Thymus (tissue), 14 donors: ENCODE measurements at places on chromosomes 6 and 20. TPM values are rescaled to one million over a fixed set of nuclear protein-coding genes. Genes with fewer than 3 reads are reported as not detected.
A peak's percentile ranks its signal among the peaks of the same experiment; 100 is the strongest.

ENPP4 gene
- 13.6 TPM for total RNA-seq

DUSP15 gene
- total RNA-seq, result 0.76 TPM

VSX1 gene
- 0.09 TPM for total RNA-seq

NMBR gene
- not detected for total RNA-seq

SLC35B2 gene
- total RNA-seq, result 19.1 TPM

MEI4 gene
- total RNA-seq, result 0.05 TPM

PLG gene
- 0.14 TPM for total RNA-seq

- H3K36me3 ChIP-seq, result no peaks in the 10 kb centered on the region
- H3K4me3 ChIP-seq, result no peak overlapping the region
- no peak for DNase-seq
- no peaks in the 10 kb centered on the region for H3K4me1 ChIP-seq
- H3K27me3 ChIP-seq, result no peaks in the 10 kb centered on the region
These were observed 188.0 kb downstream of the KCNQ5 start for GRCh38 chr6:72809746-72810379.

DNA sequence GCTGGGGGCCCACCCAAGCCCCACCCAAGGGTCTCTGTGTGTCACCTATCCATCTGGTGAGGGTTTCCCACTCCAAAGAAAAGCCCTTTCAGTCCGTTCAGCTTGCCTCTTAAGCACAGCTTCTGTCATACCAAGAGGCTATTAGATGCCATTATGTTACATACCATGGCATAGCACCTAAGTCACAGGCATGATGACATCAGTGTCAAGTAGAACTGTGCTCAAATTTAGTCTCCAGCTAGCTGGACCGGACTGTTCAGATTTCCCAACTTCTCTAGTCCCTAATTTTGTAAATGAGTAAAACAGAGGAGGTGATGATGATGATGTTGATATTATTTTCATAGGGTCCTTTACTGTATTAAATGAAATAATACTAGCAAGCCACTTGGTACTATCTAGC, 19.2 kb upstream of the PLEKHG1 start:
- H3K4me3 ChIP-seq, result no peak overlapping the region
- H3K27ac ChIP-seq, result no peak overlapping the region
- peaks cover 6% of the 10 kb centered on the region for H3K4me1 ChIP-seq
- DNase-seq, result no peak

DNA sequence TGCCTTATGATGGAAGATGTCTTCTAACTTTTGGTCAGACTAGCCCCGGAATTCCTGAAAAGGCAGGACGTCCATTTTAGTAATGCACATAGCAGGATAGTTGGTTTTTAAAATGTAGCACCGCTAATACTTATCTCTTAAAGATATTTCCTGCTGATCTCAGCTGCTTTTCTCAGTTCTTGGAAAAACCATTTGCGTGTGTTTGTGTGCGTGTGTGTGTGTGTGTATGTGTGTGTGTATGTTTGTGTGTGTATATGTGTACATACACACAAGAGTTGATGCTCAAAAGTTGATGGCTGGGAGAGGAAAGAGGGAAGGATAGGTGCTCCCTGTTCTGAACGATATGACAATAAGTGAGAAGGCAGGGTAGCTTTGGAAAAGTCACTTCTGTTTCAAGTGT, 61.7 kb upstream of the SUPT3H start:
- H3K27ac ChIP-seq, result peak overlapping the region; percentile 48
- no peaks in the 10 kb centered on the region for H3K36me3 ChIP-seq
- no peak for DNase-seq
- H3K27me3 ChIP-seq, result no peaks in the 10 kb centered on the region
- H3K4me1 ChIP-seq, result peaks cover 13% of the 10 kb centered on the region

GRCh38 chr6:112287577-112288225, 33.3 kb upstream of the LAMA4 start:
- no peak overlapping the region for H3K4me3 ChIP-seq
- H3K36me3 ChIP-seq, result no peaks in the 10 kb centered on the region
- no peak overlapping the region for H3K27ac ChIP-seq
- no peaks in the 10 kb centered on the region for H3K27me3 ChIP-seq
- H3K4me1 ChIP-seq, result peaks cover 7% of the 10 kb centered on the region
- DNase-seq, result no peak

- H3K27me3 ChIP-seq, result no peaks in the 10 kb centered on the region
- H3K27ac ChIP-seq, result no peak overlapping the region
- H3K4me1 ChIP-seq, result no peaks in the 10 kb centered on the region
- H3K36me3 ChIP-seq, result peaks cover 3% of the 10 kb centered on the region
- no peak for DNase-seq
- no peak overlapping the region for H3K4me3 ChIP-seq
These were observed 26.6 kb downstream of the ZHX3 start for GRCh38 chr20:41290804-41291389.

DNA sequence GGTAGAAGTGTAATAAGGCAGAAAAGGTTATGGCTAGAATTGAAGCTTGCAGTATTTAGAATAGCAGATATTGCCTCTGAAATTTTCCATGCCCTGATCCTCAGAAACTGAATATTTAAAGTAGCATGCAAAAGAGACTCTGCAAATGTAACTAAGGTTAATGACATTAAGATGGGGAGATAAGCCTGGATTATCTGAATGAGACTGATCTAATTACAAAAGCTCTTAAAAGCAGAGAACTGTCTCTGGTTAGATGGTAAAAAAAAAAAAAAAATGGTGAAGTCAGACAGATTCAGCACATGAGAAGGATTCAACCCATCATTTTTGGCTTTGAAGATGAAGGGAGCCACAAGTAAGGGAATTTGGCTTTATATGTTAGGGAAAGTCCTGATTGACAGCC, 503.7 kb upstream of the IRAK1BP1 start:
- H3K4me1 ChIP-seq, result no peaks in the 10 kb centered on the region
- H3K27ac ChIP-seq, result no peak overlapping the region
- H3K4me3 ChIP-seq, result no peak overlapping the region
- no peak for DNase-seq
- H3K36me3 ChIP-seq, result no peaks in the 10 kb centered on the region

GRCh38 chr20:11585752-11586352, 331.8 kb upstream of the BTBD3 start:
- H3K27ac ChIP-seq, result no peak overlapping the region
- no peaks in the 10 kb centered on the region for H3K36me3 ChIP-seq
- H3K4me3 ChIP-seq, result no peak overlapping the region
- H3K27me3 ChIP-seq, result no peaks in the 10 kb centered on the region

DNA sequence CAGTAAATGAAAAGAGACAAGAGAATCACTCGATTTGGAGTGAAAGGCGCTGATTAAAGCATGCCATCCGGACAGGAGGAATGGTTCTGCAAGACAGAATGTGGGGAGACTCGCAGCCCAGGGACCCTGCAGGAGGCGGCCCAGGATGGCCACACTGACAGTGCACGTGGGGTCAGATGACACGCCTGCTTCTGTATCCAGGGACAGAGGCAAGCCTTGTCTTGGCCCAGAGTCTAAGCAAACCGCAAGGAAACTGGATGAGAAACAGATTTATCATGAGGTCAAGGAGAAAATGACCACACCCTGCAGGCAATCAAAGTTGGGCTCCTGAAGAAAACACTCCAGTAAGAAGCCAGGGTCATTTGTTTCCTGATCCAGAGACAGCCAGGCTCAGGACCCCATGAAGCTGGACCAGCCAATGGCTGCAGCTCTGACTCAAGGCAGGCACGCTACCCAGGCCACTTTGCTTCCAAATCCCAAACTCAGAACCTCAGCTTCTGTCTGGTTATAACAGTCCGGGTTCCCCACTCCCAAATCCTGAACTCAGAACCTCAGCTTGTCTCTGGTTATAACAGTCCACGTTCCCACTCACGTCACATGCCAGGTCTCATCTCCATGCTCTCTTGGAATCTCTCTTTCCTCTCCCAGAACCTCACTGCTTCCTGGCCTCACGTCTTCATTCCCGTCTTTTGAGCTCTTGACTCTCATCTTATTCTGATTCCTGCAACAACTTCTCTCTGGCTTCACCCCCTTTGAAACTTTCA, 144.9 kb upstream of the THBS2 start:
- no peak for DNase-seq
- no peaks in the 10 kb centered on the region for H3K4me1 ChIP-seq
- H3K27ac ChIP-seq, result no peak overlapping the region
- no peak overlapping the region for H3K4me3 ChIP-seq
- H3K36me3 ChIP-seq, result no peaks in the 10 kb centered on the region

GRCh38 chr20:36607586-36608387, 2.2 kb downstream of the RAB5IF start:
- no peak overlapping the region for H3K27ac ChIP-seq
- DNase-seq, result no peak
- no peak overlapping the region for H3K4me3 ChIP-seq
- no peaks in the 10 kb centered on the region for H3K27me3 ChIP-seq
- H3K36me3 ChIP-seq, result peaks cover 47% of the 10 kb centered on the region

DNA sequence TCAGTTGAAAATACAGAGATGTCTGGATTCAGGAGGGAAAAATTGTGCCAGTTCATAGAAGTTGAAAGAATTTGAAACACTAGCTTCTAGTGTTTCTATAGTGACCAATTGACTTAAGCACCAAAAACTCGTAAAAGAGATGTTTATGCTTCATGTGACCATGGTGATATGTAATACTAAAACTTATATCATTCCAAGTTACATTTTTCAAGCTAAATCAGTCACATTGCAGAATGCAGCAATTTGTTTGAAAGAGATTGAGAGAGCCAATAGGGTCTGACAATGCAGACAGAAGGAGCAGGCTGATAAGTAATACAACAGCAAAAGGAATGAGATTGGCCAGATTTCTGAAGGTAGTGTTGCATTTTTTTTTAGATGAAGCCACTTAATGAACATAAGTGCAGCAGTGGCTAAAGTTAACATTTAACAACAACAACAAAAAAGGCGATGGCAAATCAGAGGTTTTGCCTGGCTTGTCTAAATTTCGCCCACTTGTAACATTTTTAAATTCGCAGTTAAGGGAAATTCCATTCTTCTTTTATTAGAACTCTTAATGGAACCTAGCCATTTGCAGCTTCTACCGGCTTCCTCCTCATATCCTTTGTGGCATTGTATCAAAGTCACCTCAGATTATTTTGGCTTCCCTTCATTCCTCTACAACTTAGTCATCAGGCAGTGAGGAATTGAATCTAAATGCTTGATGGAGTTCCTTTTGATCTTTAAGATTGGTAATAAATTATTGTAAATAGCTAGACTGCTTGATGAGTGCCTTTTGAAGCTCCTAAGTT, 484.0 kb upstream of the SOX4 start:
- no peaks in the 10 kb centered on the region for H3K36me3 ChIP-seq
- H3K27me3 ChIP-seq, result no peaks in the 10 kb centered on the region
- H3K4me3 ChIP-seq, result no peak overlapping the region
- H3K27ac ChIP-seq, result no peak overlapping the region
- no peaks in the 10 kb centered on the region for H3K4me1 ChIP-seq

- no peak for DNase-seq
- no peak overlapping the region for H3K27ac ChIP-seq
- H3K4me3 ChIP-seq, result no peak overlapping the region
- no peaks in the 10 kb centered on the region for H3K4me1 ChIP-seq
These were observed 9.2 kb downstream of the CYB5R4 start for GRCh38 chr6:83868639-83869038.
